Activated CD4-positive, alpha-beta T cell treated with anti-CD3 and anti-CD28 coated beads, Interleukin-2, amount 10 ng/mL, durations not matched to agents 24 days and 14 days (primary cell): ENCODE measurements at places on chromosomes 2 and 18.

GRCh38 chr2:3460156-3460555 lies 59.2 kb downstream of the ADI1 start:
- no peak for DNase-seq

- DNase-seq = no peak
Observed at GRCh38 chr18:74869904-74870863, 272.5 kb downstream of the ZNF407 start.

DNA sequence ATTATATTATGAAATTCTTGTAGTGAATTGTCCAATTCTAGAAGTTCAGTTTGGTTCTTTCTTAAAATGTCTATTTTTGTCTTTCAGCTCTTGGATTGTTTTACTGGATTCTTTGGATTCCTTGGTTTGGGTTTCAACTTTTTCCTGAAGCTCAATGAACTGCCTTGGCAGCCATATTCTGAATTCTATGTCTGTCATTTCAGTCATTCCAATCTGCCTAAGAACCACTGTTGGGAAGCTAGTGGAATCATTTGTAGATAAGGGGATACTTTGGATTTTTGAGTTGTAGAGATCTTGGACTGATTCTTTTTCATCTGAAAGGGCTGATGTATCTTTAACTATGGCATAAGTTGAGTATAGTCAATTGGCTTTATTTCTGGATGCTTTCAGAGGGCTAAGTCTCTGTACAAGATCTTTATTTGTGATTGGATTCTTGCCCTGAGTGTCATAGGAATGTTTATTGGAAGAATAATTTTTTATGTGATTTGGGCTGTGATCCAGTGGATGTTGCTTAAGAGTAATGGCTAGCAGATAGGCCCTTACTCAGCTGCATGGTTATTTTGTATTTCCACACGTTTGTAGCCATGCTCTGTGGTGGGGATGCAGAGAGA lies 42.3 kb downstream of the SERPINB7 start:
- DNase-seq = no peak

GRCh38 chr2:178403671-178404306 lies 47.2 kb downstream of the PRKRA start:
- DNase-seq = no peak

GRCh38 chr2:51105811-51106210 lies 73.9 kb upstream of the NRXN1 start:
- DNase-seq = no peak

GRCh38 chr2:74029714-74030397 lies 45.1 kb downstream of the TET3 start:
- DNase-seq = no peak

DNA sequence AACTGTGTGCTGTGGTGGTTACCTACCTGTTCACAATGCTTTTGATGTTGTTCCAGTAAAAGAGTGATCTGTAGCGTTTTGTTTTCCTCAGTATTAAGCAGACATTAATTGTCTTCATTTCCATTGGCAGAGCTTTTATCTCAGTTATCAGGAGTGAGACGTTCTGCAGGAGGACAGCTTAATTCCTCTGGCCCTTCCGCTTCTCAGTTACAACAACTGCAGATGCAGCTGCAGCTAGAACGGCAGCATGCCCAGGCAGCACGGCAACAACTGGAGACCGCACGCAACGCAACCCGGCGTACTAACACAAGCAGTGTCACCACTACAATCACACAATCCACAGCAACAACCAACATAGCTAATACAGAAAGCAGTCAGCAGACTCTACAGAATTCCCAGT lies 78.3 kb downstream of the KCMF1 start:
- no peak for DNase-seq

DNA sequence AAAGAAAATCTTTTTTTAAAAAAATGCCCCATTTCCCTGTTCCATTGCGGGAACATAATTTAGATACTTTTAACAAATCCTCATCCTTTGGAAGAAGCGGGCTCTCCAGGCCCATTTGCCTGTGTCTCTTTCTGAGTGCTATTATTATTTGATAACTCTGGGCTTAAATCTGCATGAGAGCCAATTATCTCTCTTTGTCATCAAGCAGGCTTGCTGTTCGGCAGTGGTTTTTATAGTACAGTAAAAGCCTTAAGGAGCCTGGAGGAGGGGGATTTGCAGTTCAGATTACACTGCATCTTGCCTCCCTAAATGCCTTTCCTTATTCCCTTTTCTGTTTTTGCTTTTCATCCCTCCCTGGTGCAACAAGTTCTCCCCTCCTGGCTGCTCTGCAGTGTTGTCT lies 50.6 kb downstream of the CELF4 start:
- DNase-seq = no peak

- no peak for DNase-seq
Observed at GRCh38 chr18:61368001-61368400, 34.8 kb downstream of the CDH20 start.

DNA sequence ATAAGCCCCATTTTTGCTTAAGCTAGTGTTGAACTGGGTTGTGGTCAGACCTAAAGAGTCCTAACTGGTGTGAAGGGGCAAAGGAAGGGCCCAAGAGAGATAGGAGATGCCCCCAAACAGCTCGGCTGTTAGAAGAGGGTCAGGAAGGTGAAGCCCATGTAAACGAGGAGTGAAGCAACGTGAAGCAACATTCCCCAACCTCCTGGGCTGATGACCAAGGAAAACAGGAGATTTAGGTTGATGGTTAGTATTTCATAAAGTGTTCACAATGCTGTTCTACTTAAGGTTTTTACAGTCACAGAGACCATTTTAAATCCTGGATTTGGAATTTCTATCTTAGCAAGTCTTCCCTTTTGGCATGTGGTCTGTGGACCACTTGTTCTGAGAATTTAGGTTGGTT lies 144.0 kb upstream of the SERPINE2 start:
- no peak for DNase-seq

DNA sequence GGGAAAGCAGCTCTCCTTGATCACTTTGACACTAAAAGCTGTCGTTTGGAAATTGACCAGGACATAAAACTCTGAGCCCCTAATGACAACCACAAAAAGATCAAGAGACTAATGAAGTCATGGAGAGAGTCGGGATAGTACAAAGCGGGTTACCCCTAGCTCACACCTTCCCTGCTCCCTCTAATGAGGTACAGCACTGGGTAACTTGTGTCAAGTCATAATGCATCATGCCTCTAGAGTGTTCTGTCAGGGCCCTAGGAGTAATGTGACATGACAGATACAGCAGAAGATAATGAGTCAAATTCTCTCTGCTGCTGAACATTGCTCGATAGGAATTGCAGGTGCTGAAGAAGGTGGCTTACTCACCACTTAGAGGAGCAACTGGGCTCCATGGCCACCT lies 130.7 kb downstream of the AQP4 start:
- no peak for DNase-seq

- no peak for DNase-seq
Observed at GRCh38 chr2:231348704-231349373, 46.7 kb upstream of the B3GNT7 start.

GRCh38 chr2:71181316-71181715 lies 45.6 kb downstream of the PAIP2B start:
- DNase-seq = no peak

GRCh38 chr2:45643543-45644542 lies 7.6 kb upstream of the PRKCE start:
- peak; percentile 93 for DNase-seq

- DNase-seq = no peak
Observed at GRCh38 chr2:105442056-105442455, 43.2 kb upstream of the FHL2 start.

- no peak for DNase-seq
Observed at GRCh38 chr18:25862881-25863600, 227.4 kb downstream of the SS18 start.

- DNase-seq = no peak
Observed at GRCh38 chr2:218233543-218233942, 16.6 kb downstream of the ARPC2 start.

- DNase-seq = no peak
Observed at GRCh38 chr2:154170400-154170799, 298.7 kb downstream of the GALNT13 start.
